ENCODE measurements at places on chromosomes 3 and 15.

- no peak for DNase-seq
Observed at GRCh38 chr3:42804831-42805132, 492 bp upstream of the HIGD1A start.

DNA sequence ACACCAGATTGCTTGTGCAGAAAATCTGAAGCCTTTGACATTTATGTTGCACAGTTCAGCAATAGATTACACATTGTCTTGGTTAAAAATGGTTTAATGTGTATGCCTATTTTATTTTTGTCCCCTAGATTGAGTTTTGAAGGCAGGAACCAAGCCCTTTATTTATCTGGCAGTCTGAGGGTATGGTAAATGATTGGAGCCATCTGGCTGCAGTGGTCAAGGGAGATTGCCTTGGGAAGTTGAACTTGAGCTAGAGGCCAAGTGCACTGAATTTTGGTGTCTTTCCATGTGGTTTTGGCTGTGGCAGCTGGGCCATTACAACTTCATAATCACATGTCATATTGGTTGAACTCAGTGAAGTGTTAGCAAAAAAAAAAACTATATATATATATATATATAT is 248.7 kb upstream of the C2CD4B start:
- no peak for DNase-seq

GRCh38 chr3:11248596-11248995 is 23.6 kb upstream of the ATG7 start:
- DNase-seq: no peak

DNA sequence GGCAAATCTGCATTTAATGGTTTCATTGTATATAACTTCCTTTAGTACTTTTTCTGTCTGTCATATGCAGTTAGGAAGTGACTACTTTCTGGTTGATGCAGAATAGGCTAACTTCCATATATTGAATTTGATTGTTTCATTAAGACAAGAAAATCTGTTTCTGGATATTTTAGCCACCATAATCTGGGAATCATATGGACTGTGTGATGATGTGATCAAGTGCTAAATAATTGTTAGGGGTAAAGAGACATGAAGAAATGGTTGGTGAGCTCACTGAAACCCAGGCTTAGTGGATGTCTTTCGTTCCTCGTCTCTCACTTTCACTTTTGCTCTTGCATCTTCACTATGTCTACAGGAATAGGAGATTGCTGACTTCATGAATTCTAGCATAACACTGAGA is 3.5 kb upstream of the MNS1 start:
- DNase-seq: no peak

- DNase-seq: no peak
Observed at GRCh38 chr15:33524274-33524673, 213.5 kb downstream of the RYR3 start.

DNA sequence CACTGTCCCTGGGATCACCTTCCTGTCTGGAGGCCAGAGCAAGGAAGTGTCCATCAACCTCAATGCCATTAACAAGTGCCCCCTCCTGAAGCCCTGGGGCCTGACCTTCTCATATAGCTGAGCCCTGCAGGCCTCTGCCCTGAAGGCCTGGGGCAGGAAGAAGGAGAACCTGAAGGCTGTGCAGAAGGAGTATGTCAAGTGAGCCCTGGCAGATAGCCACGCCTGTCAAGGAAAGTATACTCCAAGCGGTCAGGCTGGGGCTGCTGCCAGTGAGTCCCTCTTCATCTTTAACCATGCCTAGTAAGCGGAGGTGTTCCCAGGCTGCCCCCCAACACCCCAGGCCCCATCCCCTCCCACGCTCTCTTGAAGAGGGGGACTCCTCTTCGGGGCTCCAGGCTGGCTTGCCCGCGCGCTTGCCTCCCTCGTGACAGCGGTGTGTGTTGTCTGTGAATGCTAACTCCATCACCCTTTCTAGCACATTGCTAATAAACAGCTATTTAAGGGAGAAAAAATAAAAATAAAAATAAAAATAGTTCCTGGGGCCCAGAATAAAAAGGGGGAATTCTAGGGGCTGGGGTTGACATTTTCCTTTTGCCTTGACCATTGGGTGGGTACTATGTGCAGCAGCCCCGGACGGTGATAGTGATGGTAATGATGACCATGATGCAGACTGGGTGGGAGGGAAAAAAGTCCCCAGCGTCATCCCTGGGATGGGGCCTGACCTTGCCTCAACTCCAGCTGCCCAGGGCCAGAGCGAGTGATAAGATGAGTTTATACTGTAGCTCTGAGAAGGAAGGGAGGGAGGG is 3.3 kb upstream of the ALAS1 start:
- no peak for DNase-seq

GRCh38 chr15:77436822-77437221 is 16.1 kb downstream of the HMG20A start:
- DNase-seq: no peak

DNA sequence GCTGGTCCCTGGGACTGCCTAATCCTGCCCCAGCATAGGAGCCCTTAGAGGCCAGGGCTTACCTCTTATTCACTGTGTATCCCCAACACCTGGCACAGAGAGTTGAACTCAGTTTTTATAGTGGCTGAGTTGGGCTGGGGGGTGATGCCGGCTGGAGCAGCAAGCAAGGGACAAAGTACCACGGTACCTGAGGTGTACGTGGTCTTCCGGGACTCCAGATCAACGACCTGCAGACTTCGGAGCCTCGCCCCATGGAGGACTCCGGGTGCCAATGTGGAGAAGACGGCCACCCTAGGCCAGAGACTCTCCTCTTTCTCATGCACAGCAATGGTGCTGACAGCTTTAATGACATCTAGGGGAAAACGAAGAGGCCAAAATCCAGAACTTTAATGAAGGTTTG is 8.1 kb downstream of the WDR73 start:
- DNase-seq: no peak

DNA sequence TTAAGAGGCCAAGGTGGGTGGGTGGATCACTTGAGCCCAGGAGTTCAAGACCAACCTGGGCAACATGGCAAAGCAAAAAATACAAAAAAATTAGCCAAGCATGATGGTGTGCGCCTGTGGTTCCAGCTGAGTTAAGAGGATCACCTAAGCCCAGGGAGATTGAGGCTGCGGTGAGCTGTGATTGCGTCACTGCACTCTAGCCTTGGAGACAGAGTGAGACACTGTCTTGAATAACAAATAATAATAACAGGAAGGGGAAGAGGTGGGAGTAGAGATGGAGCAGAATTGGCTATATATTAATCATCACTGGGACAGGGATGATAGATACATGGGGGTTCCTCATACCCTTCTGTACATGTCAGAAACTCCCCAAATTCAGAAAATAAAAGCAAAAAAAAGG is 23.8 kb upstream of the NMB start:
- no peak for DNase-seq

DNA sequence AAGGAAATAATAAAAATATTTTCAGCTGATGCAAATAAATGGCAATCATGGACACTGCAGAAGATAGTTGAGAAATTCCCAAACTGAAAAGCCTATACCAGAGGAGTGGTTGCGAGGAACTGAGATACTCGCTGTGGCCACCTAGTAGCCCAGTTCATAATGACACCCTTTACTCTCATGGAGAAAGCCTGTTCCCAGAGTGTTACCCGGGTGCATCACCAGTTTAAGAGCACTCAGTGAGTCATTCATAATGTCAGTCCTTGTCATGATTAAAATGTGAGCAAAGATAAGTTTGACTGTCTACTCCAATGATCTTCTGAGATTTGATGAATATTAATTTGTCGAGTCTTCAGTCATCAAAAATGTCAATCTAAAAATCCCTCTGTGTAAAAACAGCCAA is 138.4 kb upstream of the LRRC3B start:
- DNase-seq: no peak

DNA sequence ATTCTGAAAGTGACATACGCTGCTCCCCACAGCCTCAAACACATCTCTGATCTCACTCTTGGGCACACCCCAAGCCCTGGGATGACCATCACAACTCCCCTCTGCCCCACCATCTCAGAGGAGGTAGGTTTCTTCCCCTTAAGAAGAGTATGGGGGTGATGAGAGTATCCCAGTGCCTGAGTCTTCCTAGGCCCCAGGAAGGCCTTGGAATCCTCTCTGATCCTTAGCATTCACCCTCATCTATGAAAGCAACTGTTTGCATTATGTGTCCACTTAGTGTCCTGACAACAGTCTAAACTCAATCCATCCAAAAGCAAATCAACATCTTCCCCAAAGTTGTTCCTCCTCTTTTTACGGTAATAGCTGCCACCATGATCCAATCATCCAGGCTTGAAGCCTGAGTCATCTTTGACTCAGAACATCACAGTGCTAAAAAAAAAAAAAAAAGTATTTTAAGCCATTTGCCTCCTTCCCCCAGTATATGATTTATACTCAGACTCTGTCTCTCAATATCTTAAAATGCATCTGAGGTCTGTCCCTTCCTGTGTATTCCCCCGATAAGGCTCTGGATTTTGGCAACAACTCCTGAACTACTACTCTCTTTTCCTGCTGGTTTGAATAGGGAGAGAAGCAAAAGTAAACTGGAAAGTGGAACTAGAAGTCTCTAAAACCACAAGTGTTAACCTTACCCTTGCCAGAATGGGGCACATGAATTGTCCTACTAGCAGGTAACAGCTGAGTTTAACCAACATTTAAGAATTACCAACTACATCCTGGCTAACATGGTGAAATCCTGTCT is 22.5 kb downstream of the POPDC2 start:
- DNase-seq: no peak

GRCh38 chr3:115549071-115549470 is 74.2 kb upstream of the GAP43 start:
- no peak for DNase-seq

DNA sequence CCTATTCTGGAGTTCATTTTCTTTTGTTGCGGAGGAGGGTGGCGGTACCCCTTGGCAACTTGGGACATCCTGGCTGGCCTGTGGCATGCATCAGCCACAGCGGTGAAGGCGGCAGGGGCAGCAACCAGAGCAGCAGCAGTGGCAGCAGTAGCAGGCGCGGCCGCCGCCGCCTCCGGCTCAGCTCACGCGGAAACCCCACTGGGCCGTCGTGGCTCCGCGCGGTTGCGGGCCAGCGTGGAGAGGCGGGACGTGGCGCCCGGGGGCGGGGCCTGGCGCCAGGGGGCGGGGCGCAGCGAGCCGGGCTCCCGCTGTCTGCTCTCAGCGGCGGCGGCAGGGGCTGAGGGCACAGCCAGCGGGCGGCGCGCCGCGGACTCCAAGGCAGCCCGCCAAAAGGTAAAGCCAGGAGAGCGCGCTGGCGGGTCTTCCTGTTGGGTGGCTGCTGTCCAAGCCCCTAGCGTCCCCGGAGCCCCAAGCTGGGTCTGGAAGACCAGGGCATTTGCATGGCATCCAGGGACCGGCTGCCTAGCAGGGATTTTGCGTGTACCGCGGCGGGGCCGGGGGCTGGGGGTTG is 334.4 kb upstream of the THRB start:
- DNase-seq: no peak

GRCh38 chr15:40498891-40499290 is 28.1 kb downstream of the CHST14 start:
- DNase-seq: no peak

DNA sequence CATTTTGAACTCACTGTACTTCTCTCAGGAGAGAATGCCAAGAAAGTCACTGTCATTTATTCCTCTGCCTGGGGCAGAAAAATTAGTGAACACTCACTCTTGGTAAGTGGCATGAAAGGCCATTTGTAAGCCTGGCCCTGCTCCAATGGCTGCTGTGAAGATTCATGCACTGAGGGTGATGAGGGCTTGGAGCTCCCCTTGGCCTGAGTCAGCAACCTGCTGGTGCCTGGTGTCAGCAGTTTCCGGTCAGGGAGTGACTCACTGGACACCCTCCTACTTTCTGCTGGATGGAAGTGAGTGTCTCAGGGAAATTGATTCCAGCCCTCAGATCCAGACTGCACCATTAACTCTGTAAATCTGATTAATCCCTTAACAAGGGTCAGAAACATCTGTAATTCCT is 37.6 kb downstream of the TRA2B start:
- no peak for DNase-seq

DNA sequence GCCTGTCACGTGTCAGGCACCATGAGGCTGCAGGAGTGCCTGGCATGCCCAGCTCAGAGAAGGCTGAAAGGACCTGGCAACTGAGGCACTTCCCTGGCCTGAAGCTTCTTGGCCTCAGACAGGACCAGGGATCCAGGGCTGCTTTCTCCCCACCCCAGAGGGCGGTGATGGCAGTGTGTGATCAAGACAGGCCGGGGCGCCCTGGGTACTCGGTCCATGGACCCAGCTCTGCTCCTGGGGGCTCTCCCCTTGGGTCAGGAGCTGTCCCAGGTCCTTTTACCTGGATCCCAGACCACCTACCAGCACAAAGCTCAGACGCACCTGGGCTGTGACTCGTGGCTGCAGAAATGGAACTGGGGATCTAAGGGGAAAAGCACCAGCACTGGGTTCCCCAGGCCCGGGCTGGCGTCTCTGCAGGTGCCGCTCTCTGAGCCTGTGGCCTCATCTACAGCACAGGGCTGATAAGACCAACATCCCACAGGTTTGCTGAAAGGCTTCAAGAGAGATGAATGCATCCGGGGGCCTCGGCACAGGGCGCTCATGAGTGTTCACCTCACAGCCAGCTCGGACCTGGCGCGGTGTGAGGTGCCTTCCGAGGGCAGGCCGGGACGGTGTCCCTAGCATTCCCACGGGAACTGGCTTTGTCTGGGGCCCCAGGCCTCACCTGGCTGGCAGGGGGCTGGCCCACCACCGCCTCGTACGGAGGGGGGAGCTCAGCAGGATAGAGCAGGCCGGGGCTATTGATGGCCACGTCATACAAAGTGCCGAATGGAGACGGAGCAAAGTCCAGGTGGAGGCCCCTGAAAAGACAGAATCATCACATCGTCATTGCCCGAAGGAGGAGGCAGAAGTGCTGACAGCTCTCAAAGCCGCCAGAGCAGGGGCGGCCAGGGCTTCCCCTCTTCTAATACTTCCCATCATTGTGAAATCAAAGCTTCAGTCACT is 133.6 kb downstream of the NSMCE3 start:
- DNase-seq: no peak

DNA sequence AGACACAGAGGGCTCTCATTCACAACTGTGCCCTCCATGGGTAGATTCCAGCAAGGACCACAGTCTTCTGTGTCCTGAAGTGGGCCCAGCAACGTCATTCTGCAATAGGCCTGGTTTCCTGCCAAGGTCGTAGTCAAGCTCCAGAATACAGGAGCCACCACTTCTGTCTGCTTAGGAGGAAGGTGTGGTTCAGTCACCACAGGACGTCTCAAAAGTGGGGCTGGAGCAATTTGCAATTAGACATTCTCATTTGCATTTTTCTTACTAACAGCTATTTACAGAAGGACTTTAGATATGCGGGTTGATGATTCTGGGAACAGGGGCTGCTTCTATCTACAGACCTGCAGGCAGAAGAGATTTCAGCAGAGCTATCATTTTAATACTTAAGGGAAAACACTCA is 58.7 kb upstream of the MYRIP start:
- no peak for DNase-seq

DNA sequence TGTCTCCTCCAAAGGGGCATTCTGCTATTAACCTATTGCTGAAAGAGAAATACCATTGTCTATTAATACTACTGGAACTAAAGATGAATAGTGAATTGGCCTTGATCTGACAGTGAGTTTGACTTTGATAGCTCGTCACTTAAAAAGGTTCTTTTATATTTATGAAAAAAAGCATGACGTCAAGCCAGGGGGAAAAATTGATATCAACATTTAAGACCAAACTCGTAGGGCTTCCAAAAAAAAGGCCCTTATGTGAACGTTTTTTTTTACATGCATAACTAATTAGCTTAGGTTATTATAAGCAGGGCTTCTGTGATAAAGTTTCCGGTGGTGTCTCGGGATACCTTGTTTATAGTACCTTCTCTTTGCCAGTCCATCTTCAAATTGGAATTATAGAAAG is 63.3 kb upstream of the SAMMSON start:
- DNase-seq: no peak
